ENCODE measurements at places on chromosomes 4 and X. TPM values are rescaled to one million over a fixed set of nuclear protein-coding genes. Genes with fewer than 3 reads are reported as not detected.

GRCh38 chr4:185383451-185383850, 12.3 kb downstream of the LRP2BP start:
- DNase-seq = no peak

DNA sequence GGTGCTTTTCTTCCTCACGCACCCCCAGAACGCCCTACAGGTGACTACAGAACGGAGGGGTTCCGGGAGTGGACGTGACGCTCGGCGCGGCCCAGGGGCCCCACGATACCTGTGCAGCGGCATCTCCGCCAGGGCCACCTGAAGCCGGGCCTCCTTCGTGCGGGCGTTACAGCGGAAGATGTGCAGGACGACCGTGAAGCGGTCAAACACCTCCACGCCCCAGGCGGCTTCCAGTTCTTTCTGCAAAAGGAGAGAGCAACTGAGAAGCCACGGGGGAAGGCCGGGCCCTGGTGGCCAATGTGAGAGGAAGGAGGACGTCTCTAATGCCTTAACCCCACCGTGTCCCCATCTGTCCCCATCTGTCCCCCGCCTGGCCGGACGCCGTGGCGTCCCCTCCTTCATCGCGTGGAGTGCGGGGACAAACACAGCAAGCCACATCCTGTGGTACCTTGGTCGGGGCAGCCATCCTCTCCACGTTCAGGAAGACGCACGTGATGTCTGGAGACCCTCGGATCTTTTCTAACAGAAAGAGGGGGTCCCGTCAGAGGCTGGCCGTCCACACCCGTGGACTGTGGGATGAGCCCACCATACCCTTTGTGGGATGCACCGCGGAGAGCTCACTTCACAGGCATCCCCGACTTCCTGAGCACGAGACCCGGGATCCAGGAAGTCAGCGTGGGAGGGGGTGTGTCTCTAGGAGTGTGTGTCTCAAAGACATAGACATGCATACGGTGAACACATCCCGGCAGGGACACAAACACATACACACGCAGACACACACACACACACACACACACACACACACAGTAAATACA, 3.6 kb downstream of the GTPBP6 start:
- DNase-seq = no peak

DNA sequence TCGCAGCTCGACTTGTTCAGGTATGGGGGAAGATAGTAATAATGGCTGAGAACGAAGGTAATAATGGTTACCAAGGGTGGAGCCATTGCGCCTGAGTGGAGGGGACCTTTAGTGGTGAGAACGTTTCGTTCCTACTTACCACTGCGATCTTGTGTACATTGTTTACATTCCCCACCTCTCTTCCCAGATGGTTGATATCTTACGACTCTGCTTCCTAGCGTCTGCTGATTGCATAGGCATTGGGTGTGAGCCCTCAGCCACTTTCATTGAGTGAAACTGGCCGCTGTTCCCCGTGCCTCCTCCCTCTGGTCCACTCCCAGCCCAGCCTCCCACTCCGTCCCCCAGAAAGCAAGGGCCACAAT, 850 bp downstream of the IGBP1 start:
- no peak for DNase-seq

- DNase-seq = no peak
These were observed 223.1 kb upstream of the SLIT2 start for GRCh38 chr4:20028645-20029044.

DNA sequence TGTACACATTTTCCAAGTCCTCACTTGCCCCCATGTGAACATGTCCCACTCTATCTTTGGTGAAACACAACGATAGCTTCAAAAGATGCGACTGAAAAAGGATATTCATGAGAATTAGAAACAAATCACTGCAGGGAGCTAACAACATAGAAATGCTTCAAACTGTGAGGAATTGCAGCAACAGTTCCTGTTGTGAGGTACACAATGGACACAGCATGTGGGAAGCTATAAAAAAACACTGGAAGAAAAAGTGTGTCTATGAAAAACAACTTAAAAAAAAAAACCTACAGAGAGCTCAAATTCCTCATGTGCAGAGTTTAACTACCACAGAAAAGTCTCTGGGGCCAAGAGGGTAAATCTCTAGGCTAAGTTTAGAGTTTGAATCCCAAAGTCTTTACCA, 51.6 kb upstream of the BLTP1 start:
- no peak for DNase-seq

DNA sequence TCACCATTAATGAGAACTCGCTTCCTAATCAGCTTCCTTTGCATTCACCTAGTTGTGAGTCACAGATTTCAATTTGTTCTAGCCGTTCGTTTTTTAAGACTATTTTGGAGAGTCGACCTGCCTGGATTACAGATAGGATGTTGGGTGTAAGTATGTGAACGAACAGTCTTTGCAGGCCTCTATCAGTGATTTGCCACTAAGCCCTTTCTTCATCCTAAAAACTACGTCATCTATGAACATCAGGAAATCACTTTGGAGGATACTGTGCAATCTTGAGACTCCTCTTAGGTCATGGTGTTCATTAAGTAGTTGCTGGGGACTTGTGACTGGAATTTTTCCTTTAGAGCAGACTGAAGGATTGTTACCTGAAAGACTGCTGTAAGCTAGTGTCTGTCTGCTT, 1.1 kb downstream of the POLA1 start:
- DNase-seq = no peak

DNA sequence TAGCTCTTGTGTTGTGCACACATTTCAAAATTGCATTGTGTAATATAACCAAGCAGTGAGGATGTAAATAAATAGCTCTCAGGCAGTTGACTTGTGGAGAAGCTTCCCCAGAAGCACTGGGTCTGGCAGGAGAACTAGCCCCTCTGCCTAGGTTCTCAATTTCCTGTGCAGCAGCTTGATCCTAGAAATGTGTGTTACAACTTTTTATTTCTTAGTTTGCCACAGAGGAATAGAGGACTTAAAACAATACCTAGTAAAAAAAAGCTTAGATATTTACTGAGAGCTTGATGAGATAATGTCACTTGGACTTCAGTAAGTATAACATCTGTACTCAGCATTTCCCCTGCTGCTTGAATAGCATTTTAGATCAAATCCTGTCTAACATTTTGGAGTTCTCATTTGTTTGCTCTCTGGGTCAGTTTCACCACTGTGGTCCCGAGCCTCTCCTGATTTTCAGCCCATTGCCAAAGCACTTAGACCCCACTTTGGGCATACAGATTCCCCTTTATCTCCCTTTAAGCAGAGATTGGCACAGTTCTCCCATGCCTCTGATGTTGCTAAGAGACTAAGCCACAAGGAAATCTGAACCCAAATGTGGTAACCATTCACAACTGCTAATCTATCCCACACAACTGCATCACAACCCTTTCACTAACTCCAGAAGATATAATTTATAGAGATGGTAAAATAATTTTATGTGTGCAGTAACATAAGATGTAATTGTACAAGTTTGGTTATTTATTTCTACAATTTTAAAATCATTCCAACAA, 98.2 kb upstream of the NRK start:
- no peak for DNase-seq

- DNase-seq = no peak
These were observed 109.9 kb upstream of the SMIM10 start for GRCh38 chrX:134880866-134881265.

GRCh38 chrX:31353095-31353494, 281.3 kb upstream of the FTHL17 start:
- DNase-seq = no peak

GRCh38 chr4:143225167-143225566, 40.5 kb downstream of the USP38 start:
- no peak for DNase-seq

DNA sequence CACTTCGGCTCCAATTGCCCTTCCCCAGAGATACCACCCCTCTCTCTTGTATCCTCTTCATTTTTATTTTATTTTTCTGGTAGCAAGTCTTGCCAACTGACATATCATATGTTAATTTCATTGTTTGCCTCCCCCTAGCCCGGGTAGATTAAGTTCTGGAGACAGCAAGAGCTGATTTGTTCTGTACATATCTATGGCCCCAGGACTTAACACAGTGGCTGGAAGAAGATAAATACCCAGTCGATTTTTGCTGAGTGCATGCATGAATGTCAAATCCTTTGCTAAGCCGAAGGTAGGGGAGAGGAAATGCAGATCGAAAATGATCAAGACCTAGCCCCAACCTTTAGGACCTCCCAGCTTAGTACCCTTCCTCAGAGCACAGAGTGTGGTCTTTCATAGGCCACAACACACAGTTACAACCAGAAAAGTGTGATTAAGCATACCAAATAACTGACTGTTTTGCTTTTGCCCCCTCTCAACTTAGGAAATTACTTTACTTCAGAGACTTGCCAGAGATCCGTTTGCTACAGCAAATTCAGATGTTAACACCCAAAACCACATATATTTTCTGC, 58.7 kb upstream of the KLF3 start:
- DNase-seq = no peak

GRCh38 chrX:66012094-66012534, 27.8 kb downstream of the VSIG4 start:
- no peak for DNase-seq

GRCh38 chrX:119156241-119156640, 28.6 kb upstream of the KIAA1210 start:
- DNase-seq = no peak

GRCh38 chr4:89258506-89258905, 49.1 kb downstream of the GPRIN3 start:
- DNase-seq = no peak

DNA sequence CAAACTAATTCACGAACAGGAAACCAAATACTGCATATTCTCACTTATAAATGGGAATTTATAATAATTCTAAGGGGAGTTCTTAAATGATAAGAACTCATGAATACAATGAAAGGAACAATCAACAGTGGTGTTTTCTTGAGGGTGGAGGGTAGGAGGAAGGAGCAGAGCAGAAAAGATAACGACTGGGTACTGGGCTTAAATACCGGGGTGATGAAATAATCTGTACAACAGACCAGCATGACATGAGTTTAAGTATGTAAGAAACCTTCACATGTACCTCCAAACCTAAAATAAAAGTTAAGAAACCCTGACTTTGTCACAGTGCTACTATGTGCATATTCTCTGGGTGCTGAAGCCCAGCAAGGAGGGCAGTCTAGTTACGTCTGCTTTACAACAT, 6.6 kb downstream of the FREM3 start:
- DNase-seq = no peak

Gene BEX4
- total RNA-seq = 46.9 TPM

Gene UCHL1
- total RNA-seq = 40.9 TPM

Gene GRPR
- total RNA-seq = 0.21 TPM

Gene BRCC3
- total RNA-seq = 18.8 TPM

Gene CYLC1
- total RNA-seq = not detected

Gene GAGE13
- total RNA-seq = not detected

Gene WWC2
- total RNA-seq = 37.1 TPM

Gene HS3ST1
- total RNA-seq = 1.1 TPM

Gene HS6ST2
- 0.13 TPM for total RNA-seq

Gene ART3
- total RNA-seq = 148 TPM

Gene ODAPH
- not detected for total RNA-seq

Gene MAGEB6B
- not detected for total RNA-seq

Gene DUSP21
- total RNA-seq = not detected
